ENCODE measurements at places on chromosomes 12 and 14. TPM values are rescaled to one million over a fixed set of nuclear protein-coding genes. Genes with fewer than 3 reads are reported as not detected.

- peaks cover 3% of the 10 kb centered on the region for H3K36me3 ChIP-seq
- peaks cover 23% of the 10 kb centered on the region for H3K4me1 ChIP-seq
- DNase-seq, result no peak
- peaks cover 8% of the 10 kb centered on the region for H3K27me3 ChIP-seq
Measured at GRCh38 chr14:73789989-73790581, 61.5 kb upstream of the PTGR2 start.

- peak overlapping the region; percentile 35 for H3K4me3 ChIP-seq
- no peak for DNase-seq
- peaks cover 16% of the 10 kb centered on the region for H3K27me3 ChIP-seq
- no peak overlapping the region for H3K27ac ChIP-seq
Measured at GRCh38 chr12:55933799-55934742, 3.1 kb downstream of the DGKA start.

DNA sequence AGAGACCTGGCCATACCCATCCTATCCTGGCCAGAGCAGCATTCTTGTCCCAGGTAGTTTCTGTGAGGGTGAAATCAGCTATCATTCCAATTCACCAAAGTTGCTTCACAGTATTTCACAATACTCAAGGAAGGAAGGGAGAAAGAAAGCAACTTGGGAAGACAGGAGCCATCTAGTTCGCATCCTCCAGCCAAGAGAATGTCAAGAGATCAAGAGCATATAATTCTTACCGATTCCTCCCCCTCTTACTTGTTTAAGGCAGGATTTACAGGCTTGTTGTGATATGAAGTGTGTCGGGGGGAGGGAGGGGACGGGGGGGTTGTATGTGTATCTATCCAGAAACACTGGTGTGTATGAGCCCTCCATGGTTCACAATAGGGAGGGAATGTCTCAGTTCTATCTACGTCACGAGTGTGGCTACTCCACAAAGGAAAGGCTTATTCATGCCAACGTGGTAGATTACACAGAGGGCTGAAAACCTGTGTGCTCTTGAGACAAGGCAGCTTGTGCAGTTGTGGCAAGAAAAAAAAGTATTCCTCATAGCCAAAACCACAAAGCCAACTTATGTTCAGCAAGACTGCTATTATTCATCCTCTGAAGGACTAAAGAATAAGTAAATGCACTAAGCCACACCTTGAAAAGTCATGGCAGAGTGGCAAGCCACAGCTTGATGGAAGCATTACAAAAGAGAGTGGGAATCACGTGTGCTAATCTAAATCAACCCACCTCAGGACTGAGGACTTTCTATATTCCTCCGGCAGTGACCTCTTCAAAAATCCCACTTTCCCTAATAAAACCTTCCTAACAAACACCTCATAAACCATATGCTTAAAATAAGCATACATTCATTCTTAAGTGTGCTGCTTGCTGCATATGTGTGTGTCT, 35.0 kb downstream of the CORO1C start:
- H3K4me3 ChIP-seq, result peak overlapping the region; percentile 5
- H3K27ac ChIP-seq, result peak overlapping the region; percentile 67
- peaks cover 67% of the 10 kb centered on the region for H3K36me3 ChIP-seq
- H3K27me3 ChIP-seq, result peaks cover 13% of the 10 kb centered on the region

GRCh38 chr12:30795410-30796312, 40.9 kb upstream of the CAPRIN2 start:
- H3K27me3 ChIP-seq, result peaks cover 13% of the 10 kb centered on the region
- no peak overlapping the region for H3K27ac ChIP-seq
- H3K36me3 ChIP-seq, result no peaks in the 10 kb centered on the region
- H3K4me3 ChIP-seq, result peak overlapping the region; percentile 86

DNA sequence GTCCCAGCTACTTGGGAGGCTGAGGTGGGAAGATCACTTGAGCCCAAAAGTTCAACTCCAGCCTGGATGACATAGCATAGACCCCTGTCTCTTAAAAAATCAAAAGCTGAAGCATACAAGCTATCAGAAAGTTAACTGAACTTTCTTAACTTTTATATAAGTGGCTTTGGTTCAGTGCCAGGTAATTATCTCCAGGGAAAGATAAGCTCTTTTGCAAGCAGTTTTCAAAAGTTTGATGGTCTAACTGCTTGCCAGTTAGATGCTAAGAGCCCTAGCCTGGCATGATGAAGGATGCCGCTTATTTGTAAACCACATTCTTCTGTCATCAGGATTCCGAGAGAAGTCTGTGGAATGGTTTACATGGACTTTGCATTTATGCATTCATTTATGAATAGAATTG, 409.1 kb downstream of the AEBP2 start:
- no peak for DNase-seq
- H3K27me3 ChIP-seq, result peaks cover 6% of the 10 kb centered on the region
- H3K27ac ChIP-seq, result no peak overlapping the region

DNA sequence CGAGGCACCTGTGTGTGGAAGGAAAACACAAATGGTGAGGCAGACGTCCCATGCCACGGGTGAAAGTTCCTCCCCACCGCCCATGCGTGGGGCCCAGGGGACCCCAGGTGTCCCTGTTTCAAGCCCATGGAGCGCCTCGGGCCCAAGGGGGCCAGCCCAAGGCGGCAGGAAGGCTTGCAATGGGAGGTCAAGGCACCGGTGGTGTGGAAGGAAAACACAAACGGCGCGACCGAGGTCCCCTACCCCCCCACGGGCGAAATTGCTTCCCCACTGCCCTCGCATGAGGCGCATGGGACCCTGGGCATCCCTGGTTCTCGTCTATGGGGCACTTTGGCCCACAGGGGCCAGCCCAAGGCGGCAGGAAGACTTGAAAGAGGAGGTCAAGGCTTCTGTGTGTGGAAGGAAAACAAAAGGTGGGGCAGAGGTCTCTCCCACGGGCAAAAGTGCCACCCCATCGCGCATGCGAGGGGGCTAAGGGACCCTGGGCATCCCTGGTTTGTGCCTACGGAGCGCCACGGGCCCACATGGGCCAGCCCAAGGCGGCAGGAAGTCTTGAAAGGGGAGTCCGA, 379.4 kb downstream of the ALG10 start:
- peaks cover 2% of the 10 kb centered on the region for H3K27me3 ChIP-seq
- H3K36me3 ChIP-seq, result no peaks in the 10 kb centered on the region
- DNase-seq, result peak; percentile 1
- no peak overlapping the region for H3K4me3 ChIP-seq

- H3K27me3 ChIP-seq, result no peaks in the 10 kb centered on the region
- H3K4me3 ChIP-seq, result no peak overlapping the region
- H3K4me1 ChIP-seq, result peaks cover 5% of the 10 kb centered on the region
- H3K36me3 ChIP-seq, result no peaks in the 10 kb centered on the region
- no peak for DNase-seq
Measured at GRCh38 chr12:91931111-91931510, 214.5 kb downstream of the BTG1 start.

- no peaks in the 10 kb centered on the region for H3K36me3 ChIP-seq
- H3K4me1 ChIP-seq, result no peaks in the 10 kb centered on the region
- DNase-seq, result no peak
- no peak overlapping the region for H3K4me3 ChIP-seq
Measured at GRCh38 chr14:28365510-28365909, 401.1 kb upstream of the FOXG1 start.

GRCh38 chr14:53430870-53431269, 277.7 kb upstream of the DDHD1 start:
- H3K27me3 ChIP-seq, result peaks cover 2% of the 10 kb centered on the region
- no peaks in the 10 kb centered on the region for H3K36me3 ChIP-seq
- DNase-seq, result no peak
- H3K4me3 ChIP-seq, result no peak overlapping the region

- no peak overlapping the region for H3K4me3 ChIP-seq
- H3K27ac ChIP-seq, result no peak overlapping the region
- H3K36me3 ChIP-seq, result peaks cover 3% of the 10 kb centered on the region
- H3K4me1 ChIP-seq, result peaks cover 44% of the 10 kb centered on the region
- DNase-seq, result no peak
Measured at GRCh38 chr12:111764120-111764821, 2.5 kb upstream of the ALDH2 start.

DNA sequence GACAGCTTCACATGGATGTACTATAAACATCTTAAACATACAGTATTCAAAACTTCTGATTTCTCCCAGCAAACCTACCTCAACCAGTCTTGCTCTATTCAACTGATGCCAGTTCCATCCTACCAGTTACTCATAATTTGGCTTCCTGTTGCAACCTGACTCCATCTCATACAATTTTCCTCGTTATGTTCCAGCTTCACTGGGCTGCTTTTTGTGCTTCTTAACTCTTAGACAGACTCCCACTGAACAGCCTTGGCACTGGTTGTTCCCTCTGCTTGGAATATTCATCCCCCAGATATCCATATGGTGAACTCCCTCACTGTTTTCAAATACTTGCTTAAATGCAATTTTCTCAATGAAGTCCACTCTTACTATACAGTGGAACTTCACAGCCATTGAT, 249.2 kb downstream of the AEBP2 start:
- no peak for DNase-seq
- no peak overlapping the region for H3K4me3 ChIP-seq
- peaks cover 3% of the 10 kb centered on the region for H3K27me3 ChIP-seq
- H3K27ac ChIP-seq, result no peak overlapping the region
- H3K36me3 ChIP-seq, result no peaks in the 10 kb centered on the region
- H3K4me1 ChIP-seq, result peaks cover 34% of the 10 kb centered on the region

- H3K4me3 ChIP-seq, result no peak overlapping the region
- no peak overlapping the region for H3K27ac ChIP-seq
- DNase-seq, result no peak
- peaks cover 26% of the 10 kb centered on the region for H3K36me3 ChIP-seq
- peaks cover 48% of the 10 kb centered on the region for H3K4me1 ChIP-seq
Measured at GRCh38 chr14:69091006-69091405, 61.9 kb downstream of the DCAF5 start.

- DNase-seq, result no peak
- no peak overlapping the region for H3K27ac ChIP-seq
- no peak overlapping the region for H3K4me3 ChIP-seq
- H3K36me3 ChIP-seq, result no peaks in the 10 kb centered on the region
- H3K4me1 ChIP-seq, result no peaks in the 10 kb centered on the region
Measured at GRCh38 chr14:72060917-72061316, 128.7 kb downstream of the RGS6 start.

- no peak overlapping the region for H3K27ac ChIP-seq
- H3K36me3 ChIP-seq, result peaks cover 2% of the 10 kb centered on the region
- H3K4me3 ChIP-seq, result no peak overlapping the region
- H3K4me1 ChIP-seq, result no peaks in the 10 kb centered on the region
- DNase-seq, result no peak
Measured at GRCh38 chr12:42617622-42618021, 28.1 kb upstream of the PRICKLE1 start.

DNA sequence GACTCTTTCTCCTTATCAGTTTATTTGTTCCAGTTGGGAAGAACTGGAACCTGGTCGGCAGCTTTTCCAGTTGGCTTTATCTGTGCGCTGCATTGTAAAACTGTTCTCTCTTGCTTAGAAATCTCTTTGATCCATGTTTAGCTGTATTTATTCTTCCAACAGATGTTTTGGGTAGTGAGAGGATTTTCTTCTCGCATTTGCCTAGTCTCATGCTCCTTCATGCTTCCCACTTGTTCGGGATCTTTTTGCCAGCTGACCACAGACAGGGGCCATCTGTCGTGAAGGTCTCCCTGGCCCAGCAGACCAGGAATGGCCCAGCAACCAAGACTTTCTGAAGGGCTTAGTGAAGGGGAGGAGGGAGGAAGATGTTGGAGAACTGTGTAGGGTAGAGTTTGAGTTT, 21.6 kb downstream of the NTF3 start:
- H3K4me3 ChIP-seq, result no peak overlapping the region
- H3K36me3 ChIP-seq, result peaks cover 3% of the 10 kb centered on the region
- H3K27me3 ChIP-seq, result peaks cover 13% of the 10 kb centered on the region
- H3K4me1 ChIP-seq, result peaks cover 18% of the 10 kb centered on the region

DNA sequence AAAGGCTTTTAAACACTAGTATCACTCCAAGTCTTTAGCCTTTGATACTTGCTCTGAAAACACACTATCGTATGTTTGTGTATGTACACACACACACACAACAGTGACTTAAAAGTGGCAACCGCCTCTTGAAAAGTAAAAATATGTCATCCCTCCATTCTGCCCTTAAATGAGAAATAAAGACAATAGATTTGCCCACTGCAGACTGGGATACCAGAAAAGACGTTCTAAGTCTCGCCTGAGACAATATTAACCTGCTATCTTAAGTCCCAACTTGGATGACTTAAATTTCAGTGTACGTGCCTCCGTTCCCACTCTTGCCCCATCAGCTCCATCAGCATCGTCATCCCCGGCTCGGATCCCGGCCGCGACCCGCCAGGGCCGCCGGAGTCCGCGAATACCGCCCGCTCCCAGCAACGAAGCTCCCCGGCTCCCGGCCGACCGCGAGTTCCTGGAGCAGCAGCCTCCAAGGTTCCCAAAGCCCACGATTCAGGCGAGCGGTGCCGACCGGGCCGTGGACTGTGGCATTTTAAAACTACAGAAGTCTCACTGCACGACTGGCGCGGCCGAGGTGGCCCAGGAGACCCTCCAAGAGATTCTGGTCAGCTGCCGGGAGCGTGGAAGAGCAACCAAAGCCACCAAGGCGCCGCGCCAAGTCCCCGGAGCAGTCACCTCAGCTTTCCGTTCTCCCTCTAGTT, 2.8 kb upstream of the ARID2 start:
- DNase-seq, result peak; percentile 62
- peak overlapping the region; percentile 99 for H3K4me3 ChIP-seq
- peaks cover 7% of the 10 kb centered on the region for H3K36me3 ChIP-seq
- H3K27me3 ChIP-seq, result peaks cover 9% of the 10 kb centered on the region
- peaks cover 18% of the 10 kb centered on the region for H3K4me1 ChIP-seq
- peak overlapping the region; percentile 99 for H3K27ac ChIP-seq

DNA sequence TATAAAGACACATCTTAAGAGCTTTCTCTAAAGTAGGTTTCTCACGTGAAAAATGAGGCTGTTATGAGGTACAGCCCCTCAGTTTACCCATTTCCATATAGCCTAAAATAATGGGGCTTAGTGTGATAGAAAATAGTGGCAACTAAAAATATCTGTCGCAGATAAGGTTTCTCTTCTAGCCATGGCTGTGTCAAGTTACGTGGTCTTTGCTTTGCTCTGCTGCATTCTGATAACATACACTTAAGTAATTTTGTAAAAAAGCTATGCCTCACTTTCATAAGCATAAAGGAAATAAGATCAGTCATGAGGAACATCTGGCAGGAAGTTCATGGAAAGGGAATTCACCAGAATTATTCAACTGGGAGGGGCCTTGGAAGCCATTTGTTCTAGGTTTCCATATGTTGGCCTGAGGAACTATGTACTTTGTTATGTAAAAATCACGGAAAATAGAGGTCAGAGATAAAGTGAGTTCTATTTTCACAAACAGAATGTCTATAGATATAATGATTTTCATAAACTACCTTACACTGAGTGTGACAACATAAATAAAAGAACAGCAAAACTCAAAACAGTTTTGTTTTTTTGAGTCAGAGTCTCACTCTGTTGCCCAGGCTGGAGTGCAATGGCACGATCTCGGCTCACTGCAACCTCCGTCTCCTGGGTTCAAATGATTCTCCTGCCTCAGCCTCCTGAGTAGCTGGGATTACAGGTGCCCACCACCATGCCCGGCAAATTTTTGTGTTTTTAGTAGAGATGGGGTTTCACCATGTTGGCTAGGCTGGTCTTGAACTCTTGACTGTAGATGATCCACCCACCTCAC, 195.6 kb upstream of the KRR1 start:
- DNase-seq, result no peak
- H3K27me3 ChIP-seq, result no peaks in the 10 kb centered on the region
- H3K36me3 ChIP-seq, result no peaks in the 10 kb centered on the region

- peaks cover 29% of the 10 kb centered on the region for H3K4me1 ChIP-seq
- H3K27me3 ChIP-seq, result peaks cover 14% of the 10 kb centered on the region
- H3K27ac ChIP-seq, result peak overlapping the region; percentile 13
- peaks cover 4% of the 10 kb centered on the region for H3K36me3 ChIP-seq
- no peak for DNase-seq
Measured at GRCh38 chr12:52007982-52008510, 1.3 kb downstream of the TAMALIN start.

LAG3 gene
- 7.6 TPM for total RNA-seq

DPPA3 gene
- 0.26 TPM for total RNA-seq

GPRC5D gene
- not detected for total RNA-seq

GRIP1 gene
- 36.2 TPM for total RNA-seq

ZNF385A gene
- total RNA-seq, result 15.6 TPM

Data from endothelial cell (in vitro differentiated cells).